ENCODE measurements at places on chromosomes 1 and 21.

- DNase-seq = no peak
Measured at GRCh38 chr21:45535341-45536081, 6.7 kb downstream of the SLC19A1 start.

- no peak for DNase-seq
Measured at GRCh38 chr1:244836135-244836521, 670 bp downstream of the COX20 start.

DNA sequence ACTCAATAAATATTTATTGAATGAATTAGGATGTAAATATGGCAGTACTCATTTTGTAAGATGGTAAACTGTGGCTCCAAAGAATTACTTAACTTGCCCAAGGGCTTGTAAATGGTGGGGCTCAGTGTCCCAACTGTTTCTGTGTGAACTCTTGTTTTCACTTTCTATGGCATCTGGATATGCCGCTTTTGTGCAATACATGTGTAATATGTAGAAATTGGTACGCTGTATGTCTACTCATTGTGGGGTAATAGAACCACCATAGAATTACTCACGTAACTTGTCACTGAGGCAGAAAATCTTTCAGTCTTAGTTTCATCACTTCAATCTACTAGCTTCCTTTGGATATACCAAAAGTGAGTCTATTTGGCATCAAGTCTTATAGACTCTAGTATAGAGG lies 977 bp downstream of the PRPF3 start:
- DNase-seq = no peak

DNA sequence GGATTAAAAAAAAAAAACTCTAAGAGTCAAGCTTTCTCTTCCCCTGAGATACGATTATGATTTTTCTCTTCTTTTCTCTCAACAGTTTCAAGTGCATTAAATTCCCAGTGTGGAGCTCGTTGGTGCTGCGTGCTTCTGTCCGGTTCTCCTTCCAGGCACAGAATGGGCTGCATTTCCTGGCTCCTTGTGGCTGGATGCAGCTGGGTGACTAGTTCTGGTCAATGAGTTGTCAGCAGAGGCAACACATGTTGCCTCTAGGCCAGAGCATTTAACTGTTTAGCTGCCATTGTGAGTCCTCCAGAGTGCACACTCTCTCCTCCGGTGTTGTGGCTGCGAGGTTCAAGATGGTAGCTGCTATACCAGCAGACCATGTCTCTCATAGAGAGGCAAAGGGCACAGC lies 312.9 kb downstream of the RRAGC start:
- no peak for DNase-seq

DNA sequence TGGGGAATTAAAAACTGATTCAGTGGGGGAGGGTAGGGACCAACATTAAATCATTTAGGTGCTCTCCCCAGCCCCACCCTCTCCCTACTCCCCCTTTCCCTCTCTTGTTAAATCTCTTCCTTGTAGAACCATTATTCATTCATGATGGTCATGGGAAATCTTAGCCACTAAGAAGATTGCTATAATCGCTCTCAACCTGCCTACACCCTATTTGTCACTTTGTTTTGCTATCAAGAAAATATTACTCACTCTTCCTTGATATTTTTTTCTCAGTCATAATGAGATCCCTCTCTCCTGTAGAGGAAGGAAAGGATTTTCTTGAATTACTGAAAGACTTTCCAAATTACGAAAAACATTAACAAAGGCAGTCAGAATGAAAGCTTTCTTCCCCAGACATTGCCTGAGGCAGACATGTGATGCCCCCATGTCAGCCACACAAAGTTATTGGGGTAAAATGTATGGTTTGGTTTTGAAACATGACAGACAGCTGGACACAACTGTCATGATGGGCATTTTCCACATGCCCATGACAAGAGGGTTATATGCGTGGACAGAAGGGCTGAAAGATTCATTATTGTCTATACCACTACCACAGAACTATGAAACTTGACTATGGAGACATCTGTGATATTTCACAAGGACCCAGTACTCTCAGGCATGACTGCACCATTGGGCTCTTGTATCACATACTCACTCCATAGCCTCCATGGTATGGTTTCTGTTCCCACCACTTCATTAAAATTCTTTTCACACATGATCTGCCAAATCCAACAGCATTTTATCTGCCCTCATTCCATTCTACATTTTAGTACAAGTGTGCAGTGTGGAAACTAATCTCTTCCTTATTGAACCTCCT lies 420.1 kb downstream of the DISC1 start:
- DNase-seq = no peak

- no peak for DNase-seq
Measured at GRCh38 chr21:41369105-41369919, 7.5 kb downstream of the MX2 start.

DNA sequence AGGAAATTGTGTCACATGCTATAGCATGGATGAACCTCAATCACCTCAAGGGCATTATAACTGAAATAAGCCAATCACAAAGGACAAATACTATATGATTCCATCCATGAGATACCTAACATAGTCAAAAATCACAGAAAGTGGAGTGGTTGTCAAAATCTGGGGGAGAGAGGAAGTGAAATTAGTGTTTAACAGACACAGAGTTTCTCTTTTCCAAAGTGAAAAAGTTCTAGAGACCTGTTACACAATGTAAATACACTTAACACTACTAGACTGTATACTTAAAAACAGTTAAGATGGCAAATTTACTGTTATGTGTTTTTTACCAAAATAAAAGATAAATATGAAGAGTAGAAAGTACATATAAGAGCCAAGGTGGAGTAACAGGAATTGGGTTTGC lies 31.8 kb downstream of the ZNF644 start:
- no peak for DNase-seq

DNA sequence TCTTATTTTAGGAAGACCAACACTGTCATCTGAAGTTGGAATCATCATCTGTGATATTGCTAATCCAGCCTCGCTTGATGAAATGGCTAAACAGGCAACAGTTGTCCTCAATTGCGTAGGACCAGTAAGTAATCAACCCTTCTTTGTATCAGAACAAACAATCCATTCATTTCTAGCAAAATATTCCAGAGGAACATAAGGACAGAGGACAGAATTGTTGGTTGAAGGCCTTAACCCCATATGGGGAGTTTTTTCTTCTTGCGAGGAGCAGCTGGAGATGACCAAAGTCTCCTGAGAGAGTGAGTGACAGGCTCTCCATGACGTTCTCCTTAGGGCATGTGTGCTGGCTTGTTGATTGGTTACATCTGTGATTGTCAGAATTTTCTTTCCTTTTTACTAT lies 2.7 kb downstream of the SCCPDH start:
- DNase-seq = no peak

GRCh38 chr1:99825702-99826101 lies 24.5 kb upstream of the AGL start:
- DNase-seq = no peak

DNA sequence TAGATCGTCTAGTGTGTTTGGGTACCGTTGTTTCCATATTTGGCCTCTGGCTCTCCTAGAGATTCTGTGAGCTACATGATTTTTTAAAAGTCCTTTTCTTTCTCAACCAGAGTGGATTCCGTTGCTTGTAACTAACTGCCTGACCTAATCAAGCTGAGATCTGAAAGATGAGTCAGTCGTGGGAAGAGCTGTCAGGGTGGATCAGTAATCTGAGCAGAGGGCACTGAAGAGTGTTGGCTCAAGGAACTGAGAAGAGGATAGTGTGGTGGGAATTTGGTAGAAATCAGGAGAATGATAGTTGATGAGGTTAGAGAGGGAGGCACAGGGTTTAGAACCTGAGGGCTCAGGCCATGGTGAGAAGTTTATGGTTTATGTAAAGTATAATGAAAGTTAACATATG lies 52.2 kb downstream of the TRAF5 start:
- no peak for DNase-seq

GRCh38 chr1:107293901-107294613 lies 153.2 kb downstream of the NTNG1 start:
- no peak for DNase-seq

DNA sequence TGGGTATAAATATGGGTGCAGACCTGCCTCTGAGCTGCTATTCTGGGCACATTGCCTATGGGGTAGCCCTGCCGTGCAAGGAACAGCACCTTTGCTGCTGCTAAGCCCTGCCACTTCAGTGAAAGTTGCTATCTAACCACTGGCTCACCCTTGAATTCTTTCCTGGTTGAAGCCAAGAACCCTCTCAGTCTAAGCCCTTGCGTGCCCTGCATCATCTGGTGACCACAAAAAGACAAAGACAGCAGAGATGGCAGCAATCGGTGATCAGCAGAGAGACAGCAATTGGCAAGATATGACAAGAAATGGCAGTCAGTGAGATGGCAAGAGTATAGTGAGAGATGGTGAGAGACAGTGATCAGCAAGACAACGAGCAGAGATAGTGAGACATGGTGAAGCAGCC lies 418.3 kb downstream of the MATN1 start:
- no peak for DNase-seq

DNA sequence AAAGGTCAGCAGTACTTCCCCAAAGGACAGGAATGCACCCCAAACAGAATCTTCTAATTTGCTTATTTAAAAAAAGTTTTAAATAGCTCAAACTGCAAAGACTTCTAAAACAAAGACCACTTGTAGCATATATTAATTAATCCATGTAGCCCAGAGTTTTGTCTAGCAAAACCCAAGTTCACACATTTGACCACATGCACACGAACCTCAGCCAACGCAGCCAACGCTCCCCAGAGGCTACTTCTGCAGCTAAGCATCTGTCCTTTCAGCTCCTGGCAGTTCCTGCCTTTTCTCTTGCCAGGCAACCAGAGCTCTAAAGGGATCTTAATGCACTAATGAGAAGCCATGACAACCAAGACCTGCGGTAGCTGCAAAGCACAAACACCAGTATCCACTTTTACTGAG lies 89.6 kb downstream of the RERE start:
- no peak for DNase-seq

DNA sequence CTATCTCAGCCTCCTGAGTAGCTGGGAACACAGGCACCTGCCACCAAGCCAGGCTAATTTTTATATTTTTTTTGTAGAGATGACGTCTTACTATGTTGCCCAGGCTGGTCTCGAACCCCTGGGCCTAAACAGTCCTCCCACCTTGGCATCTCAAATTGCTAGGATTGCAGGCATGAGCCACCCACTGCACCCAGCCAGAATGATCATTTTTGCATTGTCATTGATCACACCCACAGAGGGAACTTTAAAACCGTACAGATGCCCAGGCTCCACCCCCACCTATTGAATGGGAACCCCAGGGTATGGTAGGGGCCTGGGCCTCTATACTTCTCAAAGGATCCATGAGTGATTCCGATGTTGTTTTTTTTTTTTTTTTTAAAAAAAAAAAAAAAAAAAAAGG lies 36.7 kb downstream of the ETNK2 start:
- no peak for DNase-seq

DNA sequence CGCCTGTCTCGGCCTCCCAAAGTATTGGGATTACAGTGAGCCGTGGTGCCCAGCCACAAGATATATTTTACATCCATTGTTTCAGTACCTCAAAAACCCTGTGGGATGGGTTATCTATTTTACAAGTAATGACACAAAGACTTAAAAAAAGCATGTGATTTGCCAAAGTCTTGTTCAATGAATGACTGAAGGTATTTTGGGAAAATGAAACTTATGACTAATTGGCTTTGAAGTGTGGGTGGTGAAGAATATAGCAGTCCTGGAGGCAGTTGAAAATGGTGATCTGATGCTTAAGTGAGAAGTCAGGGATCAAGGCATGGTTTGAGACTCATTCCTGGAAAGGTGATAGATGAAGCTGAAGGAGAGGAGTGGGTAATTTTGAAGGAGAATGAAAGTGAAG lies 3.0 kb downstream of the SWT1 start:
- no peak for DNase-seq

- DNase-seq = no peak
Measured at GRCh38 chr1:245710961-245711903, 556.4 kb downstream of the KIF26B start.

GRCh38 chr1:81689531-81689941 lies 111.2 kb upstream of the ADGRL2 start:
- DNase-seq = no peak

- DNase-seq = no peak
Measured at GRCh38 chr1:173024543-173024942, 26.2 kb downstream of the TNFSF18 start.

GRCh38 chr1:202009326-202010179 lies 834 bp upstream of the ELF3 start:
- peak; percentile 34 for DNase-seq

DNA sequence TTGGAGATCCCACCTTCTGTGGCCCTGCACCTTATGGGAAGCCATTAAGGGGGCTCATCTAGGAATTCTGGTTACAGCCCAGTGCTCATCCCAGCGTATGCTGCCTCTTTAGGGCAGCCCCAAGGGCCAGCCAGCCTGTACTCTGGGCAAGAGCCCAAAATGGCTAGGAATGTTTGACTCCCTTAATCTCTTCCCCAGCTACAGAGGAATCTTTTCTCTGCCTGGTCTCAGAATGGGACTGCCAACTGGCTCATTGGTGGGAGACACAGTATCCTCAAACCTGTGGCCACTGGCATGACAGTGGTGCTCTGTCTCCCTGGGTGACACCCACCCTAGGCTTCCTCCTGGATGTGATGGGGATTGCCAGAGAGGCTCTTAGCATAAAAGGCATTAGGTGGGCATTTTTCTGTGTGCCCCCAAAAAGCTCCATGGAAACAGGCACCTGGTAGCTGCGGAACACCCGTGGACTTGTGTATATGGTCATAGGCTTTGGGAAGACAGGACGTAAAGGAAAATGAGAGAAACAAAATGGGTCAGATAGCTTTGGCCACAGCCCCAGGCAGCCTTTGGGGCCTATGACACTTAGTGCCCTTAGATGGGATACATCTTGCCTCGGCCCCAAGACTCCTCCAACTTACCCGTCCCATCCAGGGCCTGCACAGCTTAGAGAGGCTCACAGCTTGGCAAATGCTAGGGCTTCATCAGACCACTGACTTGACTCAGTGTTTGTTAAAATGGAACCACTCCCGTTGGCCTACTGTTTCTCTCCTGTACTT lies 6.9 kb downstream of the TMEM81 start:
- no peak for DNase-seq

GRCh38 chr1:111833334-111833733 lies 77.6 kb downstream of the DDX20 start:
- no peak for DNase-seq

DNA sequence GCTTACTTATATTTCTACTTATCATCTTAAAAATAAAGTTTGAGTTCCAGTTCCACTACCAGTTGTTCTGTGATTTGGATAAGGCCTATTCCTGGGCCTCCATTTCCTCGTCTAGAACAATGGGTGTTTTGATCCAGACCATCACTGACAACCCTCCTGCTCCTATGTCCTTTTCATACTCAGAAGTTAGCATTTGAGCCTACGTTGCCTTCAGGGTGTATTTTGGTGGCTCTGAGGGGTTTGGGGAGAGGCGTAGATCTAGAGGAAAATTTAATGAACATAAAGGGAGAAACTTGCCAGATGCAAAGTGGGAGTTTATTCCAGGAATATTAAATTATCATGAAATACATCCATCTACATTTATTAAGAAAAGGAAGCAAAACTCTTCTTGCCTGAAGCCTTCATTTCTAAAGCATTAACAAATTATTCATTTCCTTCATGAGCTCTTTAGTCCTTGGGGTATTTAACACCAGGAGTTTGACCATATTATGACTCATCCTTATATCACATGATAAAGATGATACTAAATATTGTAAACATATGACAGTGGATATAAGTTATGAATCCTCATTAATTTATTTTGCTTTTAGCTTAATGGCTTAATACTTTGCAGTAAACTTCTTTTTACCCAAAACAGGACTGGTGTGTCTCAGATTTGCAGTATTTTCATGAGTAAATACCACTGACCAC lies 47.2 kb upstream of the SYT14 start:
- no peak for DNase-seq

GRCh38 chr1:179870870-179871269 lies 6.7 kb downstream of the TOR1AIP2 start:
- no peak for DNase-seq

- no peak for DNase-seq
Measured at GRCh38 chr1:178689769-178690168, 35.3 kb upstream of the RALGPS2 start.

- DNase-seq = no peak
Measured at GRCh38 chr1:235758931-235759330, 107.8 kb downstream of the LYST start.

Data from fibroblast of skin of left biceps (primary cell).